Osteocyte (in vitro differentiated cells): ENCODE measurements at places on chromosomes 3 and 15. TPM values are rescaled to one million over a fixed set of nuclear protein-coding genes. Genes with fewer than 3 reads are reported as not detected.

POC1A gene
- total RNA-seq = 4.9 and 5.1 TPM in 2 replicates

CPB1 gene
- total RNA-seq = not detected in 2 replicates

MKRN3 gene
- not detected in 2 replicates for total RNA-seq

DNA sequence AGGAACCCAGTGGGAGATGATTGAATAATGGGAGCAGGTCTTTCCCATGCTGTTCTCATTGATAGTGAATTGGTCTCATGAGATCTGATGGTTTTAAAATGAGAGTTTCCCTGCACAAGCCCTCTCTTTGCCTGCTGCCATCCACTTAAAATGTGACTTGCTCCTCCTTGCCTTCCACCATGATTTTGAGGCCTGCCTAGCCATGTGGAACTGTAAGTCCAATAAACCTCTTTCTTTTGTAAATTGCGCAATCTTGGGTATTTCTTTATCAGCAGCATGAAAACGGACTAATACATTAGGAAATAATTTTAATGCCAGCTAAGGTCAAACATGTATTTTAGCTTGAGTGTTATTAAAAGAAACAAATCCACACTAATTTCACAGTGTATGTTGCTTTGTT is 517.6 kb upstream of the ALCAM start:
- no peak for DNase-seq
- H3K4me3 ChIP-seq = no peak overlapping the region
- no peaks in the 10 kb centered on the region for H3K27me3 ChIP-seq
- peaks cover 4% of the 10 kb centered on the region for H3K36me3 ChIP-seq

DNA sequence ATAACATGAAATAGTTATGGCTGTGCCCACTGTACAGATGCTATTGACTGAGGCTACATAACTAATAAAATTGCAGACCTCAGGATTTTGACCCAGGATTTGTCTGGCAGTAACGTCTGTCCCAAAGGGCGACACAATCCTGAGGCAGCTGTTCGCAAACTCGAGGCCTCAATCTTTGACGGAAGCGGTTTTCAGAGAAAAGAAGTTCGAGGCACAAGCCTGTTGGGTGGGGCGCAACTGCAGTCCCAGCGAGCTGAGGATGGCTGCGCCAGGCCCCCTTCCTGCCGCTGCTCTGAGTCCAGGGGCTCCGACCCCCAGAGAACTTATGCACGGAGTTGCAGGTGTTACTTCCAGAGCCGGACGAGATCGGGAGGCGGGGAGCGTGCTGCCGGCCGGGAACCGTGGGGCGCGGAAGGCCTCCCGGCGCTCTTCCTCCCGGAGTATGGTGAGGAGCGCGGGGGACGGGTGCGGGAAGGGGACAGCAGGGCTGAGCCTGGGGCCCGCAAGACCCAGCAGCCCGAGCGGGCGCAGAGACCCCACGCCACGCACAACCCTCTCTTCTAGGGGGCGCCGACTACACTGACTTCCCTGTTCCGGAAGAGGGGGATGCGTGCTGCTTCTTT is at the start of gene PARP15:
PARP15 (plus strand) TSS at position 242 of the 623 bp plus-strand sequence; CDS start at position 260, 18 bp downstream.
- peaks cover 10% of the 10 kb centered on the region for H3K36me3 ChIP-seq
- peaks cover 17% of the 10 kb centered on the region for H3K4me1 ChIP-seq
- DNase-seq = no peak
- H3K27me3 ChIP-seq = peaks cover 4% of the 10 kb centered on the region
- no peak within 1 kb of the TSS for H3K27ac ChIP-seq

- peaks cover 61% of the 10 kb centered on the region for H3K27me3 ChIP-seq
- no peak overlapping the region for H3K4me3 ChIP-seq
- H3K4me1 ChIP-seq = no peaks in the 10 kb centered on the region
- no peak overlapping the region for H3K27ac ChIP-seq
- no peak for DNase-seq
Observed at GRCh38 chr15:66188464-66188863, 65.1 kb downstream of the MEGF11 start.

DNA sequence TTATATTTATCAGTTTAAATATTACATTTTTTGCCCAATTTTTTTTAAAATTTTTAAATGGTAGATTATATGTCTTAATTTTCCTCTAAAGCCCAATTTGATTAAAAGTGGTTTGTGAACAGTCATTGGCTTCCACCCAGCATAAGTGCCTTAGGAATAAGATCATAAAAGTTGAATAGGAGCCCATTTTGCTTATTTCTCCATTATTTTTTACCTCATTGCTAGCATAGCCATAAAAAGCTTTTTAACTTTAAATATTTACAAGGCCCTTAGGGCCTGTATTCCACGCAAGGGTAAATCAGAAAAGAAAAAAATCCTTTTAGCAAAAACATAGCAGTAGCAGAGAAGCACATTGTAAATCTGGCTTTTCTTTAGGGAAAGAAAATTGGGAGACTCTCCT is 9.0 kb downstream of the TTC14 start:
- DNase-seq = no peak
- H3K36me3 ChIP-seq = peaks cover 41% of the 10 kb centered on the region
- H3K4me3 ChIP-seq = no peak overlapping the region
- no peaks in the 10 kb centered on the region for H3K4me1 ChIP-seq

DNA sequence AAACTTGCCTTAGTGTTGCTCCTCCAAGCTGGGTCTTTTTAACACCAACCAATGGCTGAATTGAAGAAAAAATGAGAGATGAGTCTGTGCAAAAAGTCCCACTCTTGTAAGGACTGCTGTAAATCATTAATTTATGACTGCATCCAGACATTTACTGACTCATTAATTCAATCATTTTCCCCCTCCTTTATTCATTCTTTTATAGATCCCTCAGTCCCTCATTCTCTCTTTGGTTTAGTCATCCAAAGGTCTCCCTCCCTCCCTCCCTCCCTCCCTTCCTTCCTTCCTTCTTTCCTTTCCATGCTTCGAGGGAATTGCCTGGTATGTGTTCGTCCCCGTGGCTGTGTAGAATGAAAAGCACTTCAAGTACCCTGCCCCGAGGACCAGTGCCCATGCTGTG is 35.3 kb upstream of the MRPS22 start:
- H3K27me3 ChIP-seq = no peaks in the 10 kb centered on the region
- peaks cover 23% of the 10 kb centered on the region for H3K4me1 ChIP-seq
- no peak overlapping the region for H3K4me3 ChIP-seq
- no peaks in the 10 kb centered on the region for H3K36me3 ChIP-seq
- no peak for DNase-seq
- H3K27ac ChIP-seq = no peak overlapping the region
